ENCODE measurements at places on chromosomes 12 and 14. TPM values are rescaled to one million over a fixed set of nuclear protein-coding genes. Genes with fewer than 3 reads are reported as not detected.

DNA sequence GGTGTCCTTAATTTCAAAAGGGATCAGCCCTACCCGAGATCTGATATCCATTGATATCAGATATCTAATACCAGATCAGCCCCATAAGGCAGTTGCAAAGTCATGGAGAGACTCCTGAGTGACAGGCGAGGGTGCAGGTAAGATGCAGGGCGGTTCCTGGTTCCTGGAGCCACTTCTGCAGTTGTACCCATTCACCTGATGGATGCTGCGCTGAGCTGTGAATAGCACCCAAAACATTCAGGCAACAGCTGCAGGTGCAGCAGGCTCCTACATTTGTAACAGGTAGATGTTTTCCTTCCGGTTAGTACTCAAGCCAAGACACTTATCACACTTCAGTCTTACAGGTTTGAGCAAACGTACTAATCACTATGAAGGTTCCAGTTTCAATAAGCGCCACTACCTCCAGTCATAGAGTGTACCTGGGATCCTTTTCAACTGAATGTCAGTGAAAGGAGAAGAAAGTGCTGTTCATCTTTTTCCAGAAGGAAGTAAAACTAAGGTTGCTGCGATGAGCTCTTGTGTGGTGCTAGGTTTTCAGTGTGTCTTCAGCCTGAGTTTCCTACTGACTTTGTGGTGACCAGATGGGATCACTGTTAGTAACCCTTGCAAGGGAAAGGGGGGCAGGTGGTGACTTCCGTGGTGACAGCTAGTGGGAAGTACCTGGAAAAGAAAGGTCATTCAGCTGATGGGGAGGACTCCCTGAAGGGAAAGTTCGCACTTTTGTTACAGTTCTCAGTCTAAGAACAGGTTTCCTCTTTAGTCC lies 1.9 kb downstream of the ATP6V0A2 start:
- H3K27me3 ChIP-seq, result peaks cover 10% of the 10 kb centered on the region
- peaks cover 13% of the 10 kb centered on the region for H3K36me3 ChIP-seq
- peak overlapping the region; percentile 100 for H3K4me3 ChIP-seq
- no peak overlapping the region for H3K27ac ChIP-seq
- DNase-seq, result no peak
- peaks cover 25% of the 10 kb centered on the region for H3K4me1 ChIP-seq

DNA sequence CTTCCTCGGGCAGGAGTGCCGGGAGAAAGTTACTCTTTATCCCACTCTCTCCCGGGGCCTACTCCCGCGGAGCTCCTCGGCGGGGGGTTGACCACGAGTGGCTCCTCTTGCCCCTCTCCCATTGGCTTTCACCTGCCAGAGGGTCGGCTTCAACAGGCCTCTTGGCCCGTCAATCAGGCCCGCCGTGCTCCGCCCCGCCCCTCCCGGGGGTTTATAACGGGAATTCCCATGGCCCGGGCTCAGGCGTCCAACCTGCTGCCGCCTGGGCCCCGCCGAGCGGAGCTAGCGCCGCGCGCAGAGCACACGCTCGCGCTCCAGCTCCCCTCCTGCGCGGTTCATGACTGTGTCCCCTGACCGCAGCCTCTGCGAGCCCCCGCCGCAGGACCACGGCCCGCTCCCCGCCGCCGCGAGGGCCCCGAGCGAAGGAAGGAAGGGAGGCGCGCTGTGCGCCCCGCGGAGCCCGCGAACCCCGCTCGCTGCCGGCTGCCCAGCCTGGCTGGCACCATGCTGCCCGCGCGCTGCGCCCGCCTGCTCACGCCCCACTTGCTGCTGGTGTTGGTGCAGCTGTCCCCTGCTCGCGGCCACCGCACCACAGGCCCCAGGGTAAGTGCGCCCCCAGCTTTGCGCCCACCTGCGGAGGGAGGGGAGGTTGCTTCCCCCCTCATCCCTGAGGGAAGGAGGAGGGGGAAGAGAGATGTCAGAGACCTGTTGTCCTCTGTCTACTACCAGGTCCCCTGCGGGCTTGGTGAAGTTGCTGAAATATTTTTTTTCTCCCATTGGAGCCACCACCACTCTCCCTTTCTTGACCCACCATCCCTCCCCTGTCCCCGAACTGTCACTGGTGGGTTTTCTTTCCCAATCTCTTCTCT lies at the start of gene SMOC1:
Gene SMOC1 (plus strand): TSS at position 242 of the 869 bp plus-strand sequence. CDS start 263 bp downstream, at position 505.
- H3K27ac ChIP-seq, result no peak within 1 kb of the TSS
- H3K4me3 ChIP-seq, result peak within 1 kb of the TSS; percentile 72
- peak; percentile 75 for DNase-seq
- peaks cover 14% of the 10 kb centered on the region for H3K27me3 ChIP-seq

GRCh38 chr14:52081964-52082363 lies 13.1 kb upstream of the NID2 start:
- H3K36me3 ChIP-seq, result no peaks in the 10 kb centered on the region
- H3K27ac ChIP-seq, result no peak overlapping the region
- DNase-seq, result no peak
- no peaks in the 10 kb centered on the region for H3K4me1 ChIP-seq
- H3K27me3 ChIP-seq, result no peaks in the 10 kb centered on the region

- peaks cover 6% of the 10 kb centered on the region for H3K27me3 ChIP-seq
- H3K4me1 ChIP-seq, result peaks cover 4% of the 10 kb centered on the region
- peaks cover 12% of the 10 kb centered on the region for H3K36me3 ChIP-seq
- peak overlapping the region; percentile 52 for H3K27ac ChIP-seq
- H3K4me3 ChIP-seq, result no peak overlapping the region
Observed at GRCh38 chr14:54762296-54762695, 140.3 kb downstream of the GCH1 start.

DNA sequence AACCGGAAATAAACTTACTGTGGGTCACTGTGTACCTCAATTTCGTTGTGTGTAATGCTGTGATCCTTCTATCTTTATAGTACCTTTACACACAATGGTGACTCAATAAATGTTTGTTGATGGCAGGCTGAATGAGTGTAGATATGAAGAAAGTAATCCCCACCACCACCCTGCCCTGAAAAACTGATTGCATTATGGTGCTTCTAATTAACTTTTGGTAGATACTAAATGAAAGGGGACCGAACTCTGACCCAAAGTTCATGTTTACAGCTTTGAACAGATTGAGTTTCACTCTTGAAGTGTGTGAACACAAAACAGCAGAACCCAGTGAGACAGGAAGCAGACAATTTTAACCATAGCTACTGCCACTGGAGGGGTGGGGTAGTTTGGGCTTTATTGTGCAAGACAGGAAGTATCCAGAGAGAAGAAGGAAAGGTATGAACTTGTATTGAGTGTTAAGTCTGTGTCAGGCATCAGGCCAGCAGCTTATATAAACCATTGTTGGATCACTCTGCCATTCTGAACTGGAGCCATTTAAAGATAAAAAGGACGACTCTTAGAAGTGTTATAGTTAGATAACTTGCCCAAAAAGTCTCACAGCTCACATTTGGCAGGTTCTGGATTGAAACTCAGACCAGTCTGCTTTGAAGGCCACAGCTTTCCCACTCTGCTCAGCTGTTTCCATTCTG lies 197.0 kb upstream of the AMIGO2 start:
- no peaks in the 10 kb centered on the region for H3K36me3 ChIP-seq
- peaks cover 4% of the 10 kb centered on the region for H3K27me3 ChIP-seq

GRCh38 chr14:85617791-85618190 lies 87.8 kb downstream of the FLRT2 start:
- H3K4me3 ChIP-seq, result no peak overlapping the region
- no peak for DNase-seq
- peaks cover 2% of the 10 kb centered on the region for H3K27me3 ChIP-seq
- H3K36me3 ChIP-seq, result no peaks in the 10 kb centered on the region
- no peak overlapping the region for H3K27ac ChIP-seq

Gene CAPZA3
- total RNA-seq, result not detected

Gene MYH6
- 1.6 TPM for total RNA-seq

Gene ADAMTS20
- 0.15 TPM for total RNA-seq

Gene ATG101
- total RNA-seq, result 30.6 TPM

Gene TMEM63C
- 6.6 TPM for total RNA-seq

All from endothelial cell (in vitro differentiated cells).